ENCODE measurements at places on chromosomes 7 and 10.

DNA sequence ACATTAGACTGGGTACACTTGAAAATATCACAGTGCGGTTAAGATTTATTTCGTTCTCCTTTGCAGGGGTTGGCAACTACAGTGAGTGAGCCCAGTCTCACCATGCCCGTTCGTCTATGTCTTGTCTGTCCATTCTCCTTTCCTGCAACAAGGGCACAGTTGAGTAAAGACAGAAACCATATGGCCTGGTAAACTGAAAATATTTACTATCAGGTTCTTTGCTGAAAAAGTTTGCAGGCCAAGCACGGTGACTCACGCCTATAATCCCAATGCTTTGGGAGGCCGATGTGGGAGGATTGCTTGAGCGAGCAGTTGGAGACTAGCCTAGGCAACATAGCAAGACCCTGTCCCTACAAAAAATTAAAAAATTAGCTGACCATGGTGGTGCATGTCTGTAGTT lies 11.4 kb upstream of the KCTD7 start:
- DNase-seq = no peak

- DNase-seq = peak; percentile 77
These were observed 86.5 kb downstream of the RALA start for GRCh38 chr7:39709768-39710311.

- DNase-seq = peak; percentile 83
These were observed 270.7 kb upstream of the IGFBP3 start for GRCh38 chr7:46191776-46192175.

GRCh38 chr7:101817471-101818286 lies at the start of gene CUX1:
Gene CUX1, plus strand, starts transcription at chr7:101817626. Its CDS starts 14 bp downstream, at chr7:101817640.
- DNase-seq = no peak

- DNase-seq = no peak
These were observed 308.4 kb upstream of the PRKCQ start for GRCh38 chr10:6888434-6888833.

DNA sequence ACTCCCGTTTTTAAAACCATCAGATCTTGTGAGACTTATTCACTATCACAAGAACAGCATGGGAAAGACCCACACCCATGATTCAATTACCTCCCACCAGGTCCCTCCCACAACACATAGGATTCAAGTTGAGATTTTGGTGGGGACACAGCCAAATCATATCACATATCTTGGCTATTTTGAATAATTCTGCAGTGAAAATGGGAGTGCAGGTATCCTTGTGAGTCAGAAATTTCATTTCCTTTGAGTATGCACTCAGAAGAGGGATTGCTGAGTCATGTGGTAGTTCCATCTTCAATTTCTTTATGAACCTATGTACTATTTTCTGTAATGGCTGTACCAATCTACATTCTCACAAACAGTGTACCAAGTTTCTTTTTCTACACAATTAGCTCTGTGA lies 125.8 kb downstream of the ANKRD7 start:
- no peak for DNase-seq

DNA sequence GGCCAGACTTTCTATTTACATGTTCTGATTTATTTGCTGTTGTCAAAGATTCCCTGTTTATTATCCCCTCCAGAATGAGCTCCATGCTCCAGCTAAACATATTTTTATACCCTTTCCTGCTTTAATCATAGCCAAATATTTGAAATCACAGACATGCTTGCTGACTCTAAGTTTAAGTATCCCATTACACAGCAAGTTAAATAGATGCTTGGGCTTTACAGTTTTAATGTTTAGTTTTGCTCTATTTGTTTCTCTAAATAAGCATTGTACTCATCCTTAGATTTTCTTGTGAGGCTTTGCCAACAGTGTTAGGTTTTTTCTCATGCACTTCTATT lies 196.8 kb downstream of the TAX1BP1 start:
- no peak for DNase-seq

GRCh38 chr10:116848944-116849247 lies 403 bp upstream of the ENO4 start:
- no peak for DNase-seq

DNA sequence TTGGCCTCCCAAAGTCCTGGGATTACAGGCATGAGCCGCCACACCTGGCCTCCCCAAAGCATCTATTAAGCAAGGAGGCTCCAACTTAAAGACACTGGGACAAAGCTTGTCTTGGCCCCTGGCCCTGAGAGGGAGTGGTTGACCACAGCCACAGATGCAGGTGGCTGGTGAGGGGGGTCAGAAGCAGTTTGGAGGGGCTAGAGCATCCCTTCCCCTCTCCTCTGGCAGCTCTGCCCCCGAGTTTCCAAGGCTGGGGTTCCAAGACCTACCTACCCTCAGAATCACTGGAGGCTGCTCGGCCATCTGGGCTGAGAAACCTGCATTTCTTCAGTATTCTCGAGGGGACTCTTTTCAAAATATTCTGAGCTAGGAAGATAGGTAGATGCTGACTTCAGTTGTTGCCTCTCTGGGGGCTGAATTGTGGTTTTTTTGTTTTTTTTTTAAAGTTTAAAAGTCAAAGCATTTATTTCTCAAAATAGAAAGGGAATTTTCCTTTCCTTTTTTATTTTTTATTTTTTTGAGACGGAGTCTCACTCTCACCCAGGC lies 32.6 kb downstream of the DDIT4 start:
- no peak for DNase-seq

- no peak for DNase-seq
These were observed 38.7 kb upstream of the ANK3 start for GRCh38 chr10:60428387-60428737.

DNA sequence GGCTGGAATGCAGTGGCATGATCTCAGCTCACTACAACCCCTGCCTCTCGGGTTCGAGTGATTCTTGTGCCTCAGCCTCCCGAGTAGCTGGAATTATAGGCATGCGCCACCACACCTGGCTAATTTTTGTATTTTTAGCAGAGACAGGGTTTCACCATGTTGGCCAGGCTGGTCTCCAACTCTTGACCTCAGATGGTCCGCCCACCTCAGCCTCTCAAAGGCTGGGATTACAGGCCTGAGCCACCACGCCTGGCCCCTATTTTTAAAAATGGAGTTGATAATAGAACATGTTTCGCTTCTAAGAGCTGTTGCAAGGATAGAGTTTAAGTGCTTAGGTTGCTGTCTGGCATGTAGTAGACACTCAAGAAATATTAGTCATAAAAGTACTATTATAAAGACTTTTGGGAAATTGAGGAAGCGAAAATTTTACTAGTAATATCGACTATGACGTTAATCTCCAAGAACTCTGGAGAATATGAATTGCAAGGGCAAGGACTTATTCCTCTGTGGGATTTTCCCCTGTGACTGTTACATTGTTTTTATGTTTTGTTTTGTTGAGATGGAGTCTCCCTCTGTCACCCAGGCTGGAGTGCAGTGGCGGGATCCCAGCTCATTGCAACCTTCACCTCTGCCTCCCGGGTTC lies 7.9 kb downstream of the GTF2I start:
- no peak for DNase-seq

DNA sequence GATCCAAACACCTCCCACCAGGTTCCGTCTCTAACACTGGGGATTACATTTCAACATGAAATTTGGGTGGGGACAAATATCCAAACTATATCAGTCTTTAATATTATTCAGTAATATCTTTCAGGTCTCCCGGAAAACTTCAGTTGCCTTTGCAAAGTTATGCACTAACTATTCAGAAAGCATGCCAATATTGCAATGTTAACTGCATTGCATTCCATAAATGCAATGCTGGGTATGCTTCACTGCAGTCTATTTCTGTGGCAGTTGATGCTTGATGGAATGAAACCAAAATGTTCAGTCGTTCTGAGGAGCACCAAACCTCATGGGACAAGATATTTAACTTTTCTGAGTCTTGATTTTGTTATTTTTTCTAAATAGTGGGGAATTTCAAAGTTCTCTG lies 147.5 kb downstream of the SLC16A9 start:
- DNase-seq = no peak

DNA sequence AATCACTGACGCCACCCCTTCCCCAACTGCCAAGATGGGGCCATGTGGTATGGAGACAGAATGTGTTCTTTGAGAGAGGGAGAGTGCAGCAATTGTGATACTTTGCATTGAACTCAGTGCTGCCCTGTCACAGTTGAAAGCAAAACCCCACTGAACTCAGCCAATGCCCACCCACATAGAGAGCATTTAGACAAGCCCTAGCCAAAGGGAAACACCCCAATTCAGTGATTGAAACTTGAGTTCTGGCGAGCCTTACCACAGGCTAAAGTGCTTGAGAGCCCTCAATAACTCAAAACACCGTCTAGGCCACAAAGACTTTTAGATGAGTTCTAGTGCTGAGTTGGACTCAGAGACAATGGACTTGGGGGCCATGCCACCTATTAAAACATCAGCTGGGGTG lies 751.9 kb upstream of the POT1 start:
- DNase-seq = no peak

- DNase-seq = no peak
These were observed 177.9 kb downstream of the TAX1BP1 start for GRCh38 chr7:27917774-27918314.

- DNase-seq = no peak
These were observed 288.9 kb downstream of the KLF6 start for GRCh38 chr10:3496138-3496537.

- no peak for DNase-seq
These were observed 104.5 kb downstream of the NRCAM start for GRCh38 chr7:108351729-108352131.

GRCh38 chr10:75399461-75400162 lies 2.0 kb downstream of the ZNF503 start:
- no peak for DNase-seq

DNA sequence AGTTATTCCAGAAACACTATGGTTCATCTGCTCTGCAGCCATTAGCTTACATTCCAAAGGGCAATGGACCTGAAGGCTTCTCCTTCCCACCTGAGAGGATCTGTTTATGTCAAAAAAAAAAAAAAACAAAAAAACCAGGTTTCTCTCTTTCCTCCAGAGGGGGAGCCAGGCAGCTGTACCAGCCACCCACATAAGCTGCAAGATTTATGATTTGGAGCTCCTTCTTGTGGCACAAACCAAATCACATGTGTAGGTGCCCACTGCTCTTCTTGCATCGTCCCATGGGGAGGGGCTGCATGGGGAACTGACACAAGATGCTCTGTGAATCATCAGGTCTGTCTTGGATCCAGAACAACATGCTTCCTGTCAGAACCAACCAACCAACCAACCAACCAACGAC lies 231.6 kb upstream of the IGFBP3 start:
- no peak for DNase-seq

DNA sequence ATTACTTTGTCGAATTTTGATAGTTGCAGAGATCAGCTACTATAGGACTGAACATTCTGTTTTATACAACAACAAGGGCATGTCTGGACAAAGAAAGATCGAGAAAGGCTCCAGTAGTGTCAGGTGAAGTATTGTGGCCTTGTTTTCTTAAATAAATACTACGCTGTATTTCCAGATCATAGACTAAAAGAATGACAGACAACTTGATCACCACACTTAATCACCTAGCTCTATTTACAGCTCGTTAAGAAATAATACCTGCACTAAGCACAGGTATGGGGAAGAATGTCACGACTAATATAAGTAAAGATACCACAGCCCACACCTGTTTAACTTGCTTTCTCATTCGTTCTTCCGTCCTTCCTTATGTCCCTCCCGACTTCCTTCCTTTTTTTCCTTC lies 269.2 kb downstream of the HGF start:
- DNase-seq = no peak

- DNase-seq = no peak
These were observed 7.5 kb downstream of the HOXA4 start for GRCh38 chr7:27123007-27123476.

- DNase-seq = no peak
These were observed 36.7 kb downstream of the RAB19 start for GRCh38 chr7:140440593-140440992.

GRCh38 chr10:78616125-78616695 lies 452.6 kb upstream of the ZMIZ1 start:
- no peak for DNase-seq

DNA sequence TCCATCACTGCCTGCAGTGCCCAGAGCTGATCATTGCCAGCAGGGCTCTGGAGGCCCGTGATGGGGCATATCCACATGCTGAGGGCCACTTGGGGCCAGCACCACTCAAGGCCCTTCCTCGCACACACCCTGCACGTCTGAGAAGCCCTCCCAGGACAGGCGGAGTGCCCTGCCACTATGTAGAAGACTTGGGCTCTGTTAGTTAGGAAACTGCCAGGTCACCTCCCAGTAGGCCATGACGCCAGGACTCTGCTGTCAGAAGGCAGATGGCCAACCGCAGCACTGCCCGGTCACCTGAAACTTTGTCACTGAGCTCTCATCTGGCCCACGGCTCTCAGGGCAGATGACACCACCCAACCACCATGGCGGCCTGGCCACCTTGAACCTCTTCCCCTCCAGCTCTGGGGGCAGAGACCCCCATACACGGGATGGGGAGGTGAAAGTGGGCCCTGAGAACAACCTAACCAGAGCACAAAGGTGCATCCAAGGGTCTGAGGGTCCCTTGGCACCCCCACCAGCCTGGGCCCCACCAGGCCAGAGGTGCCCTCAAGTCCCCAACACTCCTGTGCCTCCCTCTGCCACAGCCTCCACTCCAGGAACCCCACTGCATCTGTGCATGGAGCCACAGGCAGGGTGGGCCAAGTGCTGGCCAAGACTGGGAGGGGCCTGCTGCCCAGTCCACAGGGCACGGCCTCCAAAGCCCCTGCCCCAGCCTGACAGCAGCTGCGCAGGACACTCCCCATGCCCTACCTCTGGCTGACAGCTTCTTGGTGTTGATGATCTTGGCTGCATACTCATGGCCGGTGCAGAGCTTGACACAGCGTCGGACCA lies 41.8 kb downstream of the CAMK2B start:
- DNase-seq = no peak

GRCh38 chr7:42070068-42070467 lies 166.9 kb downstream of the GLI3 start:
- no peak for DNase-seq

DNA sequence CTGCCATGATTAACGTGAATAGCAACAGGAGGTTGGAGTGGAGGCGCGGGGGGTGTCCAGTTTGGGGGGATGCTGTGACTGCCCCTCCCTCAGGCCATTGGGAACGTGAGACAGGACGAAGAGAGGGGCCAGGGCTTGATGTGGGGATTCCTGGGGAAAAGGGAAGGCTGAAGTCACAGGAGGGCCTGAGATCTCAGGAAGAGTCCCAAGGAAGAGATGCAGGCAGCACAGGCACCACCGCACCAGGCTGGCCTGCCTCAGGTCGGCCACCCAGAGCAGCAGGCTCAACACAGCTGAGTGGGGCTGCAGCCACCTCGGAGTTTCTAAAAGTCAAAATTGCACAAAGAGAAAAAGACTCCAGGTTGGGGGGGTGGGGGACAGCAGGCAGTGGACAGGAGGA lies 86.7 kb downstream of the SLIT1 start:
- DNase-seq = no peak

- DNase-seq = no peak
These were observed 234.3 kb upstream of the C7orf33 start for GRCh38 chr7:148356303-148356702.

GRCh38 chr10:80545258-80545881 lies 7.7 kb downstream of the SH2D4B start:
- no peak for DNase-seq

- peak; percentile 5 for DNase-seq
These were observed 2.2 kb downstream of the ADCY1 start for GRCh38 chr7:45576249-45576929.

GRCh38 chr7:25968205-25968993 lies 183.6 kb upstream of the NFE2L3 start:
- DNase-seq = no peak

GRCh38 chr7:16787127-16787526 lies 17.7 kb downstream of the AGR2 start:
- no peak for DNase-seq

Data from fibroblast of skin of left biceps (primary cell).